NCI-H2081 treated with DMSO at 0.1 percent for 48 hours (cell line): ENCODE measurements at places on chromosomes 2 and 18.

GRCh38 chr2:144083211-144083610 lies 436.7 kb downstream of the ZEB2 start:
- no peak for DNase-seq

DNA sequence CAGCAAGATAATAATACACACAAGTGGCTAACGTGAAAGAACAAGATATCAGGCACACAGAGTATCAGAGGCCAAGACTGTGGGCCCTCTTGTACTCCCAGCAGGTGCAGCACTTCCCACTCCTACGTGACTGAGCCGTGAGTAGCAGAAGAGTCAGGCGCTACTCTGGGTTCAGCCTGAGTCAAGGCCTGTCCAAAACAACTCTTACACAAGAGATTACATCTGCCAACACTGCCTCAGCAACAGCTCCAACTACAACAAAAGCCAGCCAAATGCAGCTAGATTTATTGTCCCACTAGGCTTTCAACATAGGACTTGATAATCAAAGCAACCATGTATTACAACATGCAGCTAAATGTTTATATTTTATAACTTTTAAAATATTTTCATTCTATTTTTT lies 56.2 kb downstream of the ITSN2 start:
- DNase-seq, result no peak

GRCh38 chr18:35478520-35479435 lies 19.0 kb downstream of the INO80C start:
- no peak for DNase-seq

- no peak for DNase-seq
Measured at GRCh38 chr2:169093535-169093934, 24.2 kb downstream of the DHRS9 start.

DNA sequence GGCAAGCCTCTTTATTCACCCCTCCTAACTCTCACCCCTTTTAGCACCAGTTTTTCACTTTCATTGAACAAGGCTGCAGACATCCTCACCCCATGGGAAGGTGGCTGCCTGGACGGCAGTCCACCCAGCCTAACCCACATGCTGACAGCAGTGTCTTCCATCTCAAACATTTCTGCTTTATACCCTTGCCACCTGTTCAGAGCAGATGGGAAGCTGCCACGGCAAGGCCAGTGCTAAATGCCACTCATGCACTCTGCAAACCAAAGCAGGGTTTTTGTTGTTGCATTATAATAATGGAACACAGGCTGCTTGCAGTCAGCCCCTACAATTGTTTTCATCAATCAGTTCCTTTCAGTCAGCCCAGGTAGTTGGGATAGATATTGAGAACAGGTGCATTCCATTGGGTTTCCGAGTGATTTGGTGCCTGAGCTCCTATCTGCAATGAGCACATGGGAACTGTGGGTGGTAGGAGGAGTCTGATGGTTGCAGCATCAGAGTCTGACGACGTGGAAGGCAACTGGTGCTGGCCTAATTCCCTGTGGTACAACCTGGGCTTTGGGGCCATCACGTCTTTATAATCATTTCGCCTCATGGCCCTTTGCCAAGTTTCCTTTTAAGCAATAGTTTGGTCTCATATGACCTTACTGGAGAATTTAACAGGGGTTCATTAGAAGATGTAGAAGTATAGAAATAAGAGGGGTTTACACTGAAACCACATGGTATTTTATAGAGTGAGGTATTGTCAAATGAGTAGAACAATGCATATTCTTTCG lies 252.5 kb upstream of the SP5 start:
- no peak for DNase-seq

DNA sequence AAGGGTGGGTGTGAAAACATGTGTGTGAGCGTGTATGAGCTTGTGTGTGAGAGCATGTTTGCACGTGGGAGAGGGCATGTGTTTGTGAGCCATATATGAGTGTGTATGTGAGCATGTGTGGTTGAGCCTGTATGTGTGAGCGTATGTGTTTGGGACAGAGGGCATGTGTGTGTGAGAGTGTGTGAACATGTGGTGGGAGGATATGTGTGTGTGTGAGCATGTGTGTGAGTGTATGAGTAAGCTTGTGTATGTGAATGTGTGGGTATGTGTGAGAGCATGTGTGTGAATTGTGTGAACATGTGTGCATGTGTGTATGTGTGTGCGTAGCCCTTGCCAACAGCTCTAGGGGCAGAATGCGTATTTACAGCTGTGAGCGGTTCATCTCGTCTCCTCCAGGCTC lies 163.0 kb downstream of the TMEM200C start:
- no peak for DNase-seq
